ENCODE measurements at places on chromosomes 2 and 18.

DNA sequence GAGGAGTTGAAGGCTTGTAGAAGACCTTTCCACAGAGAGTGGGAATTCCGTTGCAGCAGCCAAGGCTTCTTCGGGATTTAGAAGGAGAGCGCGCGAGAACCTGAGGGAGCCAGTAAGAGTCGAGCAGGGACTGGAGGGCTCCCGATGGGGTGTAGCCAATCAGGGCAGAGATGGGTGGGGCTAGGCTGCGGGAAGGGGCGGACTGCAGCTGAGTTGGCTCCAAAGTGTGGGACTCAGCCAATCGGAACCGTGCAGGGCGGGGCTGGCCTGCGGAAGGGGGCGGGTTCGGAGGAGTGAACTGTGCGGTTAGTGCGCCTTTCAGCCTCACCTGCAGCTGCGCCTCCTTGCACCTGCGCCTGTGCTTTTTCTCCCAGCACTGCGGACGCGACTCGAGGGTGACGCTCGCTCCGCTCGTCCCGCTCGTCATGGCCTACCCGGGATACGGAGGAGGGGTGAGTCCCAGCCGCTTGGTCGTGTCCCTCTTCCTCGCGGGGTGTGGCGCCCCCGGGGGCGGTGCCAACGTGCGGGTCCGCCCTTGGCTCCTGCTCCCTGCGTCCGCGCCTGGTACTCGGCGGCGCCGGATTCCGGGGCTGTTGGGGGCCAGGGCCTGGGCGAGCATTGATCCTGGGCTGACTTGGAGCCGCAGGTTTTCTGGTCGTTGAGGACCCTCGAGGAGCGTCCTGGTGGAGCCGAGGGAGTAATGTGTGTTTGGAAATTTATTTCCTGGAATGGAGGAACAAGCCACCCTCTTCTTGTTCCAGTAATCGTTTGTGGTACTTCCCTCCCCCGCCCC lies at the start of gene GCA:
Gene GCA, plus strand, starts transcription at position 309 of the 793 bp plus-strand sequence. Its CDS starts 117 bp downstream, at position 426.
- DNase-seq, result peak; percentile 91

DNA sequence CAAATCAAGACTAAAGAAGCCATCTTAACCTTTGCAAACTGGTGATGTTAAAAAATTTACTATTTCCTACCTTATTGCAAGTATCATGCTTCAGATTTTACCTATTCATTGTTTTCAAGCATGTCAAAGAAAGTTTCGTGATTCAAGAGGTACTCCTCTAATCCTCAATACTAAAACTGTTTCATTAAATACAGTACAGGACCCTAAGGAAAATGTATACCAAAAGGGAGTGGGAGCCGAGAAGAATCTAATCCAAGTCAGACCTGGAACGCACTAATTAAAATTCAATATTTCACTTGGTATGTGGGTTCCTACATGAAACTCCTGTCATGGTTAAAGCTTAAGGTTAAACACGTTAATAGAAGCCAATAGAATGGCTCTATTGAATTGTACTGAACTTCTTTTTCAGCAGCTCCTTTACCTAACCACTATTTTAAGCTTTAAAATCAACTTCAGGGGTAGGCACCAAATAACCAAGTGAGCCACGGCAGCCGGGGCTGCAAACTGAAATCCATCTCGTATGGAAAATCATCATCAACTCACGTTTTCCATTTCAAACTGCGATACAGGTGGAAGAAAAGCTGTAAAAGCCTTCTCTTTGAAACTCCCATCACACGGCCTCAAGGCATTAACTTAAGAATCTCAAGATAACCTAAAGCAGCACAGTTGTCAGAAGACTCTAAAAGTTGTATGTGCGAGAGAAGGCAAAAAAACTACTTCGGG lies 188.8 kb downstream of the ZEB2 start:
- DNase-seq, result no peak

DNA sequence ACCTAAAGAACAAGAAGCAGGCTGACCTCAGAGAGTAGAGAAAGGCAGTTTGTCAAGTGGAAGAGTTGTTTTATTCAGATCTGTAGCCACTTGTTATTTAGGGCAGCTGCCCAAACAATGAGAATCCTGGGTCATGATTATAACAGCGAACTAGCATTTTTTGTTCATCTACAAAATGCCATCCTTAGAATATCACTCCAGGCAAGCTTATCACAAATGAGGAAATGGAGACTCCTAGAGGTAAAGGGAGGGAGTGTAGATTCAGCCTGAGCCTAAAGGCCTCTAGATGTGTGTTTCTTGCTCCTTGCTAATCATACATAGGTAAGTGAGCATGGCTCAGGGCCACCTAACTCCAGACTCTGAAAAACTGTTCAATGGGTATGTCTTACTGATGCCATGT lies 126.1 kb downstream of the HNMT start:
- DNase-seq, result no peak

GRCh38 chr2:232502511-232502910 lies 14.9 kb upstream of the ECEL1 start:
- DNase-seq, result no peak

DNA sequence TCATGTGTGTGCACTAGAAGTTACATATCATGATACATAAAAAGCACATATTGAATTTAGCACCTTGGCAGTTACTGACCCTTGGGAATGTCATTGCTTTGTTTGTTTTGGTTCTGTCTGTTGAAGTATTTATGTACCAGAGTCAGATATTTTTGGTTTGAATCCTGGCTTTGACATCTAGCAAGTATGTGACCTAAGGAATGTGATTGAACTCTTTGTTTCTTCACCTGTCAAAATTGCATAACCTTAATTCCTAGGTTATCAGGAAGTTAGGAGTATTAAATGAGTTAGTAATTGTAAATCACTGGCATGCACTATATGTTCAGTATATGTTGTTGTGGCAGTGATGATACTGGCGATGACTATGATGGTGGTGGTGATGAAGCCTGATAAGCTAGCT lies 1003.5 kb upstream of the NRXN1 start:
- no peak for DNase-seq

- peak; percentile 23 for DNase-seq
Measured at GRCh38 chr2:177758591-177759371, 313.8 kb downstream of the PDE11A start.

DNA sequence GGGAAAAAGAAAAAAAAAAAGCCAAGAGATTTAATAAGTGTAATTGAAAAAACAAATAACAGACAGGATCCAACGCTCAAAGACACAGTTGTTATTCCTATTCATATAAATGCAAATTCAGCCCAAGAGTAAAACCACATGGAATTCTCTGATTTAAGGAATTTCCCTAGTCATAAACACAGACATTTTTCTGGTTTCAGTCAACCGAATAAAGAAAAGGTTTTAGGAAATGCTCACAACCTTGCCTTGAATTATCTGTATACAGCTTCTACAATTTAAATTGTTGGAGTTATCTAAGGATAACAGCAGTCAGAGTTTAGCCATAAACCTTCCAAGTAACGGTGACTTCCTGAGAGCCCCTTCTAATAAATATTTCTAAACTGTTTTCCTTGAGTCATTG lies 122.7 kb downstream of the VWC2L start:
- DNase-seq, result no peak

GRCh38 chr2:28751956-28752630 lies 463 bp downstream of the PPP1CB start:
- peak; percentile 46 for DNase-seq

- DNase-seq, result no peak
Measured at GRCh38 chr2:207072571-207072970, 93.2 kb downstream of the KLF7 start.

DNA sequence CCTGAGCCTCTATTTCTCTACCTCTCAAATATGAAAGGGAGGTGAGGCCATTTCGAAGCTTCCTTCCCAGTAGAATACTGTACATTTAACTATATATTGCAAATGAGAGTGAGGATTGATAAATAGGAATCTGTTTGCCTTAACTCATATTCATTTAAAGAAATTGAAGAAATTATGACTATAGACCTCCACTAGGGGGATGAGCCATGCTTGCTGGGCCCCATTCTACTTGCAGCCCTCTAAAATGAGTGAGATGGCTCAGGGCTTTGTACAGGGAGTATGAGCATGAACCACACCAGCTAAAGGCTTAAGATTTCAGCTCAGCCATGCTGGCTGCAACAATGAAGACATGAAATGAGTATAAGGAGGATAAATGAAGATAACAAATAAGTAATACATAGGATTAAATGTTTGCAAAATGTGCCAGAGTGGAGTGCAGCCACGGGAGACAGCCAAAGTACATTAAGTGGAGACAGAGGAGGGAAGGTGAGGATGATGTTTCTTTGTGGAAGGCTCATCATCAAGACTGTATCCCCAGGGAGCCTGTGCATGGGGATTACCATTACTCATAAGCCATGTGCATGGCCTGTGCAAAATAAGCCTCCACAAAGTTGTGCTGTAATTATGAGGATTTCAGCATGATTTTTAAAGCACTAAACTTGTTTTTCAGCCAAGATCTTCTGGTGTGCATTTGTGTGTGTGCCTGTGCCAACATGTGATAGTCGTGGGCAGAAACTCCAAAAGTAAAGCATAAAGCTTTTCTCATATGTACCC lies 300.8 kb downstream of the CNTNAP5 start:
- no peak for DNase-seq

DNA sequence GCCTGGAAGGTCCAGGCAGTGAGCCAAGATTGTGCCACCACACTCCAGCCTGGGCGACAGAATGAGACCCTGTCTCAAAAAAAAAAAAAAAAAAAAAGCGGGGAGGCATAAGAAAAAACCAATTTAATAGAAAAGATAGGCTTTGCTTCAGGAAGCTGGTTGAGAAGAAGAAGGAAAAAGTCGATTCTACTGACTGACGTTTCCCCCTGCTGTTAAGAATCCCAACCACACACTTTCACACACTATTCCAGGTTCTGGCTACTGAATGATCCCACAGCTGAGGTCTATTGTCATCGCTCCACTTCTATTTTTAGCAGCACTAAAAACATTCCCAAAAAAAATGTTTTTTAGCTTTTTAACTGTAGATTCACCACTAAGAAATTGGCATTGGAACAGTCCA lies 6.7 kb upstream of the CHCHD5 start:
- no peak for DNase-seq

GRCh38 chr2:191927319-191927867 lies 80.5 kb upstream of the CAVIN2 start:
- no peak for DNase-seq

DNA sequence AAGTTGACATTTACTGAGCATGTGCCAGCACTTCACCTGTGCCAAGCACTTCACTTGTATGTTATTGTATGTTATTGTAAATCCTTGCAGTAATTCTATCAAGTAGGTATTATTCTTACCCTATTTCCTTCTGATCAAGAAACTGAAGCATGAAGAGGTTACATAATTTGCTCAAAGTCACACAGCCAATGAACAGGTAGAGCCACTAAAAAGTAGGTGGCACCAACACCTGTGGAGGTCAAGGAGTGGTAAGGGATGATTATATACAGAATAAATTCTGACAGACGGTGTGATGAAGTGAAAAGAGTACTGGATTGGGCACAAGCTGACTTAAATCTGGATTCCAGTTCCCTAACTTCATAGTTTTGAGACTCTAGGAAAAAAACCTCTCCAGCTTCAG lies 71.0 kb downstream of the SPIRE1 start:
- DNase-seq, result no peak

DNA sequence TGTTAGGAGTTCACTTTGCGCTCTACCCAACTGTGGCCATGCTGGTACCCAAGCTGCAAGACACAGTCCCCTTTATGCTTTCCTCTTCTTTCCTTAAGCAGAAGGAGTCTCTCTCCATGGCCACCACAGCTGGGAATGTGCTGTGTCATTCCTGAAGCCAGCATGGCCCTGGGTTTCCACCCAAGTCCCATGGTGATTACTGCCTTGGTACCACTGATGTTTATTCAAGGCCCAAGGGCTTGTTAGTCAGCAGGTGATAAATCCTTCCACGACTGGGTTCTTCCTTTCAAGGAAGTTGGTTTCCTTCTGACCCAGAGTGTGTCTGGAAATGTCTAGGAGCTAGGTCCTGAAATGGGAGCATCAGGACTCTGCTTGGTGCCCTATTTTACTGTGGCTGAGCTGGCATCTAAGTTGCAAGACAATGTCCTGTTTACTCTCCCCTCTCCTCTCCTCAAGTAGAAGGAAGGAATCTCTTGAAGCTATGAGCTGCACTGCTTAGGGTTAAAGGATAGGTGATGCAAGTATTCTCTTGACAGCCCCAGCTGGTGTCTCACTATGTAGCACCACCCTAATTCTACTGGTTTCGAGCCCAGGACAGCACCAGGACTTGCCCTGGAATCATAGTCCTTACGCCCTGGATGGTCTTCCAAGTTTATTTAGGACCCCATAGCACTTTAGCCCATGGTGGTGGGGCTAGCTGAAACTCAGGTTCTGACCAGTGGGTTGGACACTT lies 18.7 kb upstream of the NUP35 start:
- no peak for DNase-seq

- DNase-seq, result no peak
Measured at GRCh38 chr2:190993292-190993643, 20.7 kb downstream of the STAT1 start.

DNA sequence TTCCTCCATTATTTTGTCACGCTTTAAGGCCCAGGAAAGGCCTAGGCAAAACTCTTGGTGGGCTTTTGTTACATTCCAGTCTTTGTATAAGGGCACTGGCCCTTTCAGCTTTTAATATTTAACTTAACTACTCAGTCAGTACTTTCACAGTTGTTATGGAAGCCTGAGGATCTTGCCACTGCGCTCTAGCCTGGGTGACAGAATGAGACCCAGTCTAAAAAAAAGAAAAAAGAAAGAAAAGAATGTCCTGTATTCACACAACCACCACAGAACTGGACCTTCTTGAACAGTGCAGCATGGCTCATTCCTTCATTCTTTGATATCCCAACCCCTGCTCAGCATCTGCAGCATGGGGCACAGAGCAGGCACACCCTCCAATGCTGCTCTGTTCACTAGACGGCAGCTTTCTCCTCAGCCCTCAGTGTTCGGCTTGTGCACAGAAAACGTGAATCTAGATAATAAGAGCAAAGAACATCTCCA lies 93.4 kb upstream of the MSH2 start:
- no peak for DNase-seq

GRCh38 chr2:160253440-160254188 lies 53.5 kb upstream of the ITGB6 start:
- no peak for DNase-seq

- DNase-seq, result no peak
Measured at GRCh38 chr2:177712462-177712861, 319.9 kb downstream of the AGPS start.

DNA sequence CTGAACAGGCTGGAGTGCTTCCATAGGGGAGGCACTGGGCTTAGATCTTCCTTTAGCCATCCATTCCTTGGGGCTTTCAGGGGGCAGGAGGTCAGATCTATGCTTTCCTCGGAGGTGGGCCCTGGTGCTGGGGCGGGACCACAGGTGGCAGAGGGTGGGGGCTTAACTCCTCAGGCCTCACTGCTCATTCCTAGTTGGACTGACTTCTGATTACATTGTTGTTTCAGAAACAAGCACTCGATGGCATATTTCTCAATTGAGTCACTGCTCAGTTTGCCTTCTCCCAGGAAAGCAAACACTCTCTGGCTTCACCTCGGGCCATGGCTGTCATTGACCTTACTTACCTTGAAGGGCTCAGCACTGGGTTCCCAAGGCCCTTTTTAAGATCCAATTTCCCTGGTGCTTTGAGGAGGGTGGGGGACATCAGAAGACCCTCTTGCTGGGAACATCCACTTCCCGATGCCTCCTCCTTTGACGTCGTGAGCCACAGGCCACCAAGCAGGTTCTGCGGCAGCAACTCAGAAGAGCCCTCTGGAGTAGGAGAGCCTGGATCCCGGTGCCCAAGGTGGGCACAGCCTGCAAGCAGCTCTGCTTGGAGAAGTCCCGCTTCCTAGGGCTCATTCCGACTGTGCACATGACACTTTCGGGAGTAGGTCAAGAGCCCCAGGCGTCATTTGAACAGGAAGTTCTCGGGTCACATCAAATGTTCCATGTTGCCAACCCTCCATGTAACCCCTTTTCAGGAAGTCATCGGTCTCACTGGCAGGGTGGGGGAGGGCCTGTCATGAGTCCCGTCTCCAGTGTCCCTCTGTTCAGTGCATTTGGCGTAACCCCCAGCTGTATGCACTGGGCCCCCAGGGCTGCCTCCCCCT lies 40.6 kb downstream of the SDC1 start:
- no peak for DNase-seq

- no peak for DNase-seq
Measured at GRCh38 chr2:12091201-12091806, 344.9 kb downstream of the LPIN1 start.

Measured in DND-41 (cell line).